ENCODE measurements at places on chromosomes 1 and 21.

DNA sequence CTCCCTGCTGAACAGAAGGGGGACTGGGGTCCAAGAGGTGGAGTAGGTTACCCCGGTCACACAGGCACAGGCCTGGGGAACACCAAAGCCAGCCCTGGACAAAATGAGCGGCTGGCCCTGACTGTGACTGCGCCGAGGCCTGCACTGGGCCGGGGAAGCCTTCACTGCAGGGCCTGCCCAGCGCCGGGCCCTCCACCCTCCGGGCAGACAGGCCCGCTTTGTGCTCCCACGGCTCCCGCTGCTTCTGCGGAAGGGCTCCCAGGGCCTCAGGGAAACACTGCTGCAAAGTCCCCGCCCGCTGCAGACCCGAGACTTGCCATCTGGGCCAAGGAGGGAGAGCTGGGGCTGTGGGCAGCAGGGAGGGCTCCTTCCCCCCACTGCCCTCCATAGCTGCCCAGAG is 35.3 kb downstream of the MEGF6 start:
- no peak for DNase-seq

- no peak for DNase-seq
Measured at GRCh38 chr1:26364956-26365355, 7.6 kb downstream of the ZNF683 start.

GRCh38 chr1:215219372-215219771 is 136.8 kb downstream of the KCNK2 start:
- no peak for DNase-seq

- no peak for DNase-seq
Measured at GRCh38 chr1:177305040-177306018, 134.6 kb downstream of the BRINP2 start.

DNA sequence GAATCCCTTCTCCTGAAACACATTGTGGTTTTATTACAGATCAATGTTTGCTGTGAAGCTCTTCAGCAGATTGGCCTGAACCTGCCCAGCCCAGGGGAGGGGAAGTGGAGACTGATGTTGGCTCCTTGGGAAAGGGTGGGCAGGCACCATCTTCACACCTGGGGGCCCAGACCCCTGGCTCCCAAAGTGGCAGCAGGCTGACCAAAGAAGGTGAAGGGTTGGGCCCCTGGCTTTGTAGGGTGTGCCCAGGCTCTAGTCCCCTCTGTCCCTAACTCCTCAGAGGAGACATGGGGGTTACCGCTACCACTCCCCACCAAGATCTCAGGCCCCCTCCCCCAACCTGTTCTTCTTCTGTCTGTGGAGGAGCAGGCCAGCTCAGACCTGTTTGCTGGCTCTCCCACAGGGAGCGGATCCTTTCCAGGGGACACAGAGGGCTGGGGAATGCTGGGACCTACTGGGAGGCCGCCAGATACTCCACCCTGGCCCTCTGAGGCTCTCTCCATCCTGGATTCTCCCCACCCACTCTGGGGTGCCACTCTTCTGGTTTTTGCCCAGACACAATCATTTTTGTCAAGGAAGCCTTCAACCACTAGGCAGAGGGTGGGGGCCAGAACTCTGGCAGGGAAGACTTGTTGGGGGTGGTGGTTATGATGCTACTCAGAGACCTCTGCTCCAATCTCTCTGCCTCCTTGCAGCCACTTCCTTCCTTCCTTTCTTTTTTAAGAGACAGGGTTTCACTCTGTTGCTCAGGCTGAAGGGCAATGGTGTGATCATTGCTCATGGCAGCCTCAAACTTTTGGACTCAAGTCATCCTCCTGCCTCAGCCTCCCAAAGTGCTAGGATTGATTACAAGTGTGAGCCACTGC is 5.0 kb upstream of the EFNA3 start:
- no peak for DNase-seq

- peak; percentile 82 for DNase-seq
Measured at GRCh38 chr1:1019122-1019999, 559 bp upstream of the AGRN start.

DNA sequence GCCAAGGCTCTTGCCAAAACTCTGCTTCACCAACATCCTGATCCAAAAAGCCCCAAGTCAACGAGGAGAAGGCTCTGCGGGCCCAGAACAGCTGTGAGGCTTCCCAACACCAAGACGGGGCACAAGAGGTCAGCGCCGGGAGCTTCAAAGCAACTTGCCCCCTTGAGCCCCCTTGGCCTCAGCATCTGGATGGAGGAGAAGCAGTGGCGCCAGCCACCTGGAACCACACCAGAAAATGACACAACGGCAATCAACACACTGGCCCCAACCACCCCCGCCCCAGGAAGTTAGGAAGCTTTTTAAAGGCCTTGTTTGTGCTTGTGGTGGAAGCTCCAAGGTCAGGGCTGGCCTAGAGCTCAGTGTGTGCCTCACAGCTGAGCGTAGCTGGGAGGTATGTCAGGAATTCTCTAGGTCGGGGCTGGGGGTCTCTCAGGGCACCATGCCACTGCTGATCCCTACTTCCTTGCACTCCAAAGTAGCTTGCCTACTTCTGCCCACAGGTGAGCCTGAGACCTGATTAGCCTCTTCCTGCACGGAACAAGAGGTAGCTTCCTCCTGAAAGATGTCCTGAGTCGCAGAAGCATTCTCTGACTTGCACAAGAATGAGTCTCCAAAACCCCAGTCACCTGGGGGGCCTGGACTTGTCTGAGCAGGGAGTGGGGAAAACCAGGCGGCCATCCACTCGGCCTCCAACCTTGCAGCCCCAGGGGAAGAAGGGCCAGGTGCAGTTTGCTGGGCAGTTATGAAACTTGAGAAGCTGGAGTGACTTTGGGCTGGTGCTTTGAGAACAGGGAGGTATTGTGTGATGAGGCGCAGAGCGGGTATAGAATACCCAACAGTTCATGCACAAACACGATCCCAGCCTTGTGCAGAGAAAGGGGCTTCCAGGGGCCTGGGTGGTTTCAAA is 9.7 kb upstream of the SRP9 start:
- DNase-seq = no peak

GRCh38 chr1:238892612-238893011 is 493.8 kb upstream of the CHRM3 start:
- no peak for DNase-seq

DNA sequence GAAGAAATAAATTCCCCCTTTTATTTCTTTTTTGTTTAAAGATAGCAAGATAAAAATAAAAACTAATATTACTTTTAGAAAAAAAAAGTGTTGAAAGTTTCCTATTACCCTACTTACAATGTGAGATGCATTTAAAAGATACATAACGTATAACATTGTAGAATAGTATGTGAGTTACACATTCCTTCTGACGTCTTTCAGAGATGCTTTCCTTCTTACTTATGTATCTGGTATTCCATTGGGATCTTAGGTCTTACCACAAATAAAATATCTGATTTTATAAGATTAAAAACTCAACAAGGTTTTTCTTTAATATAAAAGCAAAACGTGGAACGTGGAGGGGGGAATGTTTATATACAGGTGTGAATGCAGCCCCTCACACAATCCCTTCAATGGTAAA is 147.2 kb upstream of the ETS2 start:
- DNase-seq = no peak

DNA sequence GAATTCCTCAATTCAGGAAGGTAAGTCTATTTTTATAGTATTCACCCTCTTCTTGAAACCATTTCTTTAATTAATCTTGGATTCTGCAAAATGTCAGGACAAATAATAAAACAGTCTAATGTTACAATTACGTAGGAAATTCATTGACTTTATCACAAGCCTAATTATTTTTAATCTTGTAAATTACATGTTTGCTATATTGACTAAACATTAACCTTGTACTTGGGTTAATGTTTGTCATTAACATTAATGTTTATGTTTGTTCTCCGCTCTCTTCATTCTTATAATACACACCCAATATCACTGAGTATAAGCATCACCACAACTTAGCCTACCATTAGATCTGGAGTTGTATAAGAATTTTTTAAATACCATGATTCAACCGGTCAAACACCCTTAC is 2.8 kb downstream of the GCLM start:
- no peak for DNase-seq

DNA sequence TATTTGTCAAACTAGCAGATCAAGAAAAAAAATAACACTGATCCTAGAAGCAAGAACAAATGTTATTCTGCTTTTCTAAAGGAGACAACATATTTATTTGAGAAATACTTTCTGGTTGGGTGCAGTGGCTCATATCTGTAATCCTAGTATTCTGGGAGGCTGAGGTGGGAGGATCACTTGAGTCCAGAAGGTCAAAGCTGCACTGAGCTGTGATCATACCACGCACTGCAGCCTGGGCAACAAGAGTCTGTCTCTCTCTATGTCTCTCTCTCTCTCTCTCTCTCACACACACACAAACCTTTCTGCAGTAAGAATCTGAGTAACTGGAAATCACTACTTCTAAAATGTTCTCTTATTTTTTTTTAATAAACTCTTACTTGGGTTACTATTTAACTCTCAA is 31.2 kb downstream of the PRPF38A start:
- DNase-seq = no peak

DNA sequence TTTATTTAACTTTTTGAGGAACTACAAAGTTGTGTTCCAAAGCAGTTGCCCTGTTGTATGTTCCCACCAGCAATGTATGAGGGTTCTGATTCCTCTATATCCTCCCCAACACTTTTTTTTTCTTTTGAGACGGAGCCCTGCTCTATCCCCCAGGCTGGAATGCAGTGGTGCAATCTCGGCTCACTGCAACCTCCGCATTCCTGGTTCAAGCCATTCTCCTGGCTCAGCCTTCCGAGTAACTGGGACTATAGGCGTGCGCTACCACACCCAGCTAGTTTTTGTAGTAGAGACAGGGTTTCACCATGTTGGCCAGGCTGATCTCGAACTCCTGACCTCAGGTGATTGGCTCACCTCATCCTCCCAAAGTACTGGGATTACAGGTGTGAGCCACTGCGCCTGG is 60.4 kb upstream of the ENAH start:
- DNase-seq = no peak

DNA sequence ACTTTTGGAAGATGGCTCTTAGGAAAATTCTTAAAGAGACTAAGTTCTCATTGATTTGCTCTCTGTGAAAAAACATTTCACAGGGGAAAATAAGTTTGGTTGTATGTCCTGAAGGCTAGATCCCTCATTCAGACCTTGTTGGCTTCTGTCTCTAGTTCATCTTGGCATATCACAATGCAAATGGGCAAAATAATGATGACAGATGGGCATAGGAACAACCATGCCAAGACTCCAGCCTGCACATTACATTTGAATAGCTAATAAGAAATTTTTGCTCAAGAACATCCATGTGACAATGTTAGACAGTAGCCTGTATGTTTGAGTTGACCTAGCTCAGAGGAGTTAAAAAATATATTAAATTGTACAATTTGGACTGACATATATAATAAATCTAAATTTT is 292.9 kb downstream of the PLA2G4A start:
- DNase-seq = no peak

GRCh38 chr1:232599178-232600041 is 30.5 kb downstream of the SIPA1L2 start:
- DNase-seq = no peak

DNA sequence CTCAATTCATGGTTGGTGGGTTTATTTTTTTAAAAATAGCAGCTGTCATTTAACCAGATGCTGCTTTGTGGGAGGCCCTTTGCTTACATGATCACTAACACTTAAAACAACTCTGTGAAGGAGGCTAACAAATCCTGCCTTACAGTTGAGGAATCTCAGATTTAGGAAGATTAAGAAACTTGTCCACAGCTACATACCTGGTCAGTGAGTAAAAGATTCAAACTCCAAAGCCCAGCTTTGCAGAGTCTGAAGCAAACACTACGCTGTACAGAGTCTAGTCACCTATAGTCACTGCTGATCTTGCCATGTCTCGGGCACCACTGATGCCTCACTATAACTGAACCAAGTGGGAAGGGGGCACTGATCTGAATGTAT is 535.4 kb downstream of the SMYD3 start:
- DNase-seq = no peak
